ENCODE measurements at places on chromosomes 3 and 15.

- no peak for DNase-seq
Measured at GRCh38 chr3:38109580-38110313, 27.2 kb downstream of the ACAA1 start.

- DNase-seq, result no peak
Measured at GRCh38 chr3:185767002-185767688, 57.7 kb downstream of the IGF2BP2 start.

GRCh38 chr3:86388820-86389219 is 602.1 kb downstream of the VGLL3 start:
- no peak for DNase-seq

GRCh38 chr15:91320101-91320500 is 220.0 kb downstream of the SV2B start:
- no peak for DNase-seq

GRCh38 chr3:34292605-34293300 is 494.3 kb downstream of the PDCD6IP start:
- DNase-seq, result no peak

DNA sequence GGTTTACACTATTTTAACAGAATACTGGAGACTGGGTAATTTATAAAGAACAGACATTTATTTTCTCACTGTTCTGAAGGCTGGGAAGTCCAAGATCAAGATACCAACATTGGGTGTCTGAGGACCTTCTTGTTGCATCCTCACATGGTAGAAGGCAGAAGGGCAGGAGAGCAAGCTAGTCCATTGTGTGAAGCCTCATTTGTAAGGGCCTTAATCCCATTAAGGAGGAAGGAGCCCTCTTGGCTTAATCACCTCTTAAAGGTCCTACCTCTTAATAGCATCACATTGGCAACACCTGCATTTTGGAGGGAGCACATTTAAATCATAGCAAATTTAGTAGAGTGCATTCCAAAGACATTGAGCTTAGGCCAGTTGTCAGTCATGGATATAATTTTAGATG is 26.2 kb downstream of the UBE2Q2 start:
- DNase-seq, result no peak

DNA sequence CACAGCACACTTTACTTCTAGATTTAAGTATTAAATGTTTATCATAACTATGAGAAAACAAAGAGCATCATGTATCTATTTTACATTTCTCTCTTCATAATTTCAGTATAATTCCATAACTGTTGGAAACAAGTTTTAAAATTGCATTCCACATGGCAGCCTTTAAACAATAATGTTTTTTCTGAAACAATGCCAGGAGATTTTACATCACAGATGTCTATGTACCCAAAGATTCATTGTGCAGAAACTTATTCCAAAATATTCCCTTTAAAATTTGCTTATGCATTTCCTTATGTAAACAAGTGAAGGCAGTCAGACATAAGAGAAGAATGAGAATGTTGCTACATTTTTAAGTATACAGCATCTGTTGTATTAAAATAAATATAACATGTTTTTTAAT is 324.9 kb upstream of the COL8A1 start:
- no peak for DNase-seq

- no peak for DNase-seq
Measured at GRCh38 chr3:106577241-106577640, 708.4 kb upstream of the CBLB start.

GRCh38 chr3:61114316-61114953 is 136.8 kb downstream of the FHIT start:
- DNase-seq, result no peak

GRCh38 chr3:14505803-14506500 is 34.2 kb downstream of the GRIP2 start:
- no peak for DNase-seq

DNA sequence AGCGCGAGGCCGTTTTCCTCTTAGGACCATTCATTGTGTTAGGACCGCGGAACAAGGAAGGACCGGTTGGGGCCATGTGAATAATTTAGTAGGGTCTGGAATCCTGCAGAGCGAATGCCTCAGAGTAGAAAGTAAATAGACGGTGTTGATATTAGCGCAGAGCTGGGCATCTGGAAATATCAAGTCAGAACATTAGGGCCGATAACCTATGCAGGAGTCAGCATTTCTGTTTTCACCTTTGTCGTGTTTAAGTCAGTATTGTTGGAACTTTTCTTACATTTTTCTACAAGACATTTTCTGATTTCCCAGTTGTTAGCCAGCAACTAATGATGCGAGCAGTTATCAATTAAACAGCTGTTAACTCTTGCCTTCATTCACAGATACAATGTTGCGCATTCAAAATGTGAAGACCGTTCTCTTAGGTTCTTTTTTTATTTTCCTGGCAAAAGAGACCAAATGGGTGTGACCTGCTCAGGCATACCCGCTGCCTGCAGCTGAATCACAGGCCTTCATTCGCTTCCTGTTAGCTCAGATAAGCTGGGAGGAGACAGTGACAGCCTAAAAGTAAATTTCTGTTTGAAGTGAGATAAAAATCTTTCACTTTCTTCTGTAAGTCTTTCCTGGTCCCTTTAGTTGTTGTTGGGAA is 966 bp upstream of the PKM start:
- no peak for DNase-seq

GRCh38 chr3:73098873-73099272 is 37.4 kb downstream of the EBLN2 start:
- DNase-seq, result no peak

GRCh38 chr3:129592381-129593131 is 13.9 kb downstream of the PLXND1 start:
- DNase-seq, result no peak

GRCh38 chr3:47614788-47615187 is 36.1 kb upstream of the CSPG5 start:
- DNase-seq, result no peak

- no peak for DNase-seq
Measured at GRCh38 chr3:195247086-195247862, 23.7 kb downstream of the XXYLT1 start.

DNA sequence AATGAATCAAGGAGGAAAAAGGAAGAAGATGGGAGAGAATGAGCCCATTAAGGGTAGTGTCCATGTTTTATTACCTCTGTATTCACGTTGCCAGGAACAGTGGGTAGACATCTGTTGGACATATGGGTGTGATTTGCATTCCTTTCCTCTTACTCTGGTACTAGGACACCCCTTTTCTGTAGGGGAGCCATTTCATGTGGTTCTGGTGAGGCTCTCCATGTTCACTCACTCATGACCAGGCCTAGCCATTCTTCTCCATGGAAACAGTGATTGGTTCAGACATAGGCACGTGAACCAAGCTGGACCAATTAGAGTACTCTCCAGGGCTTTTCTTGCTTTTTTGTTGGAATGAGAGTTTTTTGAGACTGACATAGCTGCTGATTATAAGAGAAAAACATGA is 39.6 kb upstream of the PDCD6IP start:
- DNase-seq, result no peak

DNA sequence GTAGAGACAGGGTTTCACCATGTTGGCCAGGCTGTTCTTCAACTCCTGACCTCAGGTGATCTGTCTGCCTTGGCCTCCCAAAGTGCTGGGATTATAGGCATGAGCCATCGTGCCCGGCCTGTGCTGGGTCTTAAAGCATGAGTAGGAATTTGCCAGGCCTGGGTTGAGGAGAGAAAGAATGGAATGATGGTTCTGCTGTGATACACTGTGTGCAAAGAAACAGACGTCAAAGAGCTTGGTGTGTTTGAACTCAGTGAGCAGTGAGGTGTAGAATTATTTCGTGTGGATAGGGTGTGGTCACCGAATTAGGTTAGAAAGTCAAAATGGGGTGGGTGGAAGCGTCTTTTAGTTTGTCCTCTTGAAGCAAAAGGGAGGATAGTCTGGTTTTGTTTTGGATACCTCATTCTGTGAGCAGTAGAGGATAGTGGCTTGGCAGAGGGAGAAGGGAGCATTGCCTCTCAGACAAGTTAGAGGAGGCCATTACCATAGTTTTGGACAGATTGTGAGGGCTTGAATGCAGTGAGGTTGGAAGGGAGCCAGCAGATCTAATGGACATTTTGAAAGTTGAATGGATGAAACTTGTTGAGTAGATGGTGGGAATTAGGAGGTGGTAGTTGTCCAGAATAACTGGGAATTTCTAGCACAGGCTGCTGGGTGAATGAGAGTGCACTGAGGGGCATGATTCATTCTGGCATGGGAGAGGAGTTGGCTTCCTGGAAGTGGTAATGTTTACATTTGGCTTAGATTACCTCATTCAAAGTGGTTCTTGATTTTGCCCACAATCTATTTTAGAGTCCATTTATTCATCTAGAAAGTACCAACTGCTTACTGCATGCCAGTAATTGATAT is 27.2 kb downstream of the AKAP13 start:
- DNase-seq, result no peak

- no peak for DNase-seq
Measured at GRCh38 chr15:41936649-41937567, 35.4 kb downstream of the EHD4 start.

DNA sequence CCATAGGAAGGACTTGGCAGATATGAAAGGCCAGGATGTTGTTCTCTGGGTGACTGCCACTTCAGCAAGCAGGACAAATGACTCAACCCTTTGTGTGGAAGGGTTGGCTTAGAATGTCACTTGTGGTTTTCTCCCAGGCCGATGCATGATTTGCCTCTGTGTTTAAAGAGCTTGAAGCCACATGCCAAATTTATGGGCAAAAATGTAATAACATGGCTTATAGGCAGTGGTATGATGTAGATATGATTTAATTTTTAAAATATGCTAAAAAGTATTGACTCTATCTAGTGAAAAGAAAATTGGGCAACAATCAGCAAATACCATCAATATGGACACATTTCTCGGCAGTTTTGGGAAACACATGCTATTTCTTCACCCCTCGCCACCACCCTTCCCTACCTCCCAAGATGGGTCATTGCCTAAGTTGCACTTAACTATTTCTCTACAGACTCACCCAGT is 114.6 kb downstream of the CYP19A1 start:
- no peak for DNase-seq

- no peak for DNase-seq
Measured at GRCh38 chr3:157240408-157240807, 80.5 kb upstream of the CCNL1 start.

- no peak for DNase-seq
Measured at GRCh38 chr3:109702252-109702651, 364.9 kb upstream of the DPPA4 start.

DNA sequence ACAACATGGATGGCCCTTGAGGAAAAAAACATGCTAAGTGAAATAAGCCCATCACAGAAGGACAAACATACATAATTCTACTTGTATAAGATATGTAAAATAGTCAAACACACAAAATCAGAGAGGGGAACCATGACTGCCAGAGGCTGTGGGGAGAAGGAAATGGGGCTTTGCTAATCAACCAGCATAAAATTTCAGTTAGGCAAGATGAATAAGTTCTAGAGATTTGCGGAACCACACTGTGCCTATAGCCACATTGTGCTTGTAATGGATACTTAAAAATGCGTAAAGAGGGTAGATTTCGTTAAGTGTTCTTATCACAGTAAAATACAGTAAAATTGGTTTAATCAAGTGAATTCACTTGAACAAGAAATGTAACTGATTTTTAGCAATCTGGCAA is 33.7 kb upstream of the SPTBN5 start:
- DNase-seq, result no peak

DNA sequence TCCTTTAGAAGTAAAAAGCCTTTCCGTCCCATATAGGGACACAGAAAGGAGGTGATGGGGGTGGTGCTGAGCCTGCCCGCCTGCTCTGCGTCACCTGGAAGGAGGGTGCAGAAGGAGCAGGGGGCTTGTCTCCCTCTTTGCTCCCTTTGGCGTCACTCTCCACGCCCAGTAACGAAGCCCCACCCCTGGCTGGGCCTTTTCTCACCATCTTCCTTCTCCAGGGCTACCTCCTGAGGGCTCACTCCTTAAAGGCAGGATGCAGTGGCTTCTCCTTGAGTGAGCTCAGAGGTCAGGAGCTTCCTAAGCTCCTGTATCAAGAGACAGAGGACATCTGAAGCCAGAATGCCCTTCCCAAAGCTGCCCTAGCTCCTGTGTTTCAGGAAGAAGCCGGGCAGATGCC is 31.5 kb downstream of the SLCO3A1 start:
- no peak for DNase-seq

GRCh38 chr3:143241481-143241951 is 121.9 kb downstream of the CHST2 start:
- DNase-seq, result no peak

GRCh38 chr3:64354956-64355355 is 129.7 kb upstream of the PRICKLE2 start:
- no peak for DNase-seq

DNA sequence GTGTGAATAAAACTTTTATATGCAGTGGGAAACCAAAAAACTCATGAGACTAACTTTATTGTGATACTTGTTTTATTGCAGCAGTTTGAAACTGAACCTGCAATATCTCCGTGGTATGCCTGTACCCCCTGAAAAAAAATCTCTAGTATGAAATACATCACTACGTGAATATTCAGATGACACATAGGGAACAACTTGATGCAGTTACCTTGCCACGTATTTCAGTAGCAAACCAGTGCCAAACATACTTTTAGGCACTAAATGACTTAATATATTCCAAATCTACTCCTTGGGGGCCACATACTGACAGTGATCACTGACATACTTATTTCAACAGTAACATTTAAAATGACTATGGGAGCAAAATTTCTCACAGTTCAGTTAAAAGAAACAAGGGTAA is 13.8 kb downstream of the CRBN start:
- DNase-seq, result no peak

DNA sequence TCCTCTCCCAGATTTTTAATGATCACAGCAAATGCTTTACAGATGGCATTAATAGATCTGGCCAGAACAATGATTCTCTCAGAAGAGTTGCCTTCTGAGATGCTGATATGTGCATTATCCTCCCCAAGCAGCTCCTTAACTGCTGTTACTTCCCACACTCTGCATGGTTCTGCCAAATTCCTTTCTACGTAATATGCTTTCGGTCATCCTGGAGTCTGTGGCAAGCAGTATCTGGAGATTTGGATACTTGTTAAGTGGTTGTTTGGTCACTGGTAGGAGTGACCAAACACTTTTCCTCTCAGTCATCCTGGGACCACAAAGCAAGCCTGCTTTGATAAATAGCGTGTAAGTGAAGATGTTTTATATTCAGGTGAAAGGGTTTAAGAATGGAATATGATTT is 71.1 kb upstream of the CCNL1 start:
- DNase-seq, result no peak

GRCh38 chr3:42632146-42632545 is 21.4 kb upstream of the ZBTB47 start:
- no peak for DNase-seq

DNA sequence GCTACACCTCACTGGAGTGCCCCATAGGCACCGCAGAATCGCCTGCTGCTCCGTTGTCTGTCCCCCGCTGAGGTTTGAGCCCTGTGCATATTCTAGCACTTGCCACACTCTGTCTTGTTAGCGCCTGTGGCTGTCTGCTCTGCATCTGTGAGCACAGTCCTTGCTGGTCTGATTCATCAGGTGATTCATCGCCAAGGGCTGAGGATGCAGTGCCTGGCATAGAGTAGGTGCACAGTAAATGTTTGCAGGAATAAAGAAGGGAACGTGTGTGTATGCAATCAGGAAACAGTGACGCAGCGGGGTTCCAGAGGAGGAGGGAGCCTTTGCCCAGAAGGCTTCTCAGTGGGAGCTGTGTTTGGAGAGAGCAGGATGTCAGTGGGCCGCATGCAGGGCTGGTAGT is 124.0 kb upstream of the PLXNA1 start:
- DNase-seq, result no peak

GRCh38 chr3:120473389-120473788 is 22.6 kb upstream of the FSTL1 start:
- no peak for DNase-seq

GRCh38 chr3:184372296-184372821 is 5.6 kb downstream of the THPO start:
- DNase-seq, result no peak

All from NCI-H187 treated with DMSO at 0.1 percent for 48 hours (cell line).